Astrocyte of the spinal cord (primary cell): ENCODE measurements at places on chromosomes 11 and 22.

- DNase-seq: no peak
Observed at GRCh38 chr11:130431801-130432200, 3.4 kb upstream of the ADAMTS8 start.

DNA sequence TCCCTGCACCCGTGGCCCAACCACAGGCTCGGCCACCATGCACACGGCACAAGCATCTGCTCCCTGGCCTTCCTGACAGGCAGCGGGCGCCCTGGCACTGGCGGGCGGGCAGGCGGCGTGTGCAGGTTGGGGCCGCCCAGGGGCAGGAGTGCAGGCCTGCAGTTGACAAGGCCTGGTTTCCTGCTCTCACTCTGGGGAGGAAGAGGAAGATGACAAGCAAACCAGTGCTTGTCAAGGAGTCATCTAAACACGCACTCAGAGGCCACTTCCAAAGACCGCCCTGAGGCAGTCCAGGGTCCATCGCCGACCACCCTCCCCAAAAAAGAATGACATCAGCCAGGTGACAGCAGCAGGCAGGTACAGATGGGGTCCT lies 65.3 kb upstream of the LINC01488 start:
- DNase-seq: no peak

DNA sequence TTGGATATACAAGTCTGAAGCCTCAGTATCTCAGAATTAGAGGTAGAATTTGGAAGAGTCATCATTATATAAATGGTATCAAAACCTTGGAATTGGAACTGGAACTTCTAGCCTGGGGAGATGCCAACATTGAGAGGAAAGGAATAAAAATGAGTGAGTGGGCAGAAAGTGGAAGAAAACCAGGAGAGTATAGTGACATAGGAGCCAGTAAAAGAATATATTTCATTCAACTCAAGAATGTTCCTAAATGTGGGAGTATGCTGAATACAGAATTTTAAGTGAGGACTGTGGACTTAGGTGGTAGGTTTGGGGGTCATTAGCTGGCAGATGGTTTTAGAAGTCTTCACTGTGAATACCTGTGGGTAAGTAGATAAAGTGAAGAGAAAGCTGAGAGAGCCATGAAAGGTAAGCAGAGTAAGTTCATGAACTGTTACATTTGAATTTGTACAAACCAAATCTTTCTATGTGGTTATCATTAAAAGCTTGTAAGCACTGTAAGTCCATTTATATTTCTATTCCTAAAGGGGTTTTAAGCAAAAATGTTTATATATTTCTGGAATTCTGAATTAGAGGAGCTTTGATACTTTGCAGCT lies 60.2 kb downstream of the PDHX start:
- DNase-seq: no peak

DNA sequence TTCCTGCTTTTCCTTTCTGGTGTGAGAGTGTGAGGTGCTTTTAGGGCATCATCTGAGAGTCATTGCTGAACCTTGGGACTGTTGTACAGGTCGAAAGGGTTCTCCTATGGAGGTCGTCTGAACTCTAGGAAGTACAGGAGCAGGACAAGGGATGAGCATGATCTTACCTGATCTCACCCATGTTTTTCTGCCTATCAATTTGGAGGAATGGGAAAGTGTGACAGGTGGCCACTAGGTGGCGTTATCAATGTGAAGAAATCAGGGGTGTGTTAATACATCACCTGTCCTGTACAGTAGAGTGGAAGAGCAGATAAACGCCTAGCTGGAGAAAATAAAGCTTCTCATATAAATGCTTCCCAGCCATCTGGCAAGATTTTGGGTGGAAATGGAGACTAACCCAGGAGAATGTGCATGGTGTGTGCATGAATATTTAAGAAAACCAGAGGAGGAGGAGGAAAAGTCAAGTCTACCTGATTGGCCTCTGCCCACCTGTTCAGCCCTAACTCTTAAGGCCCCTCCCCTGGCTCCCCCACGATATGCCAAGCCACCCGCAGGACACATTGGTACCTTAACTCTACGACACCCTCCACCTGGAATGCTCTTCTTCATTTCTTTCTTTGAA lies 72.0 kb upstream of the NARS2 start:
- peak; percentile 49 for DNase-seq

DNA sequence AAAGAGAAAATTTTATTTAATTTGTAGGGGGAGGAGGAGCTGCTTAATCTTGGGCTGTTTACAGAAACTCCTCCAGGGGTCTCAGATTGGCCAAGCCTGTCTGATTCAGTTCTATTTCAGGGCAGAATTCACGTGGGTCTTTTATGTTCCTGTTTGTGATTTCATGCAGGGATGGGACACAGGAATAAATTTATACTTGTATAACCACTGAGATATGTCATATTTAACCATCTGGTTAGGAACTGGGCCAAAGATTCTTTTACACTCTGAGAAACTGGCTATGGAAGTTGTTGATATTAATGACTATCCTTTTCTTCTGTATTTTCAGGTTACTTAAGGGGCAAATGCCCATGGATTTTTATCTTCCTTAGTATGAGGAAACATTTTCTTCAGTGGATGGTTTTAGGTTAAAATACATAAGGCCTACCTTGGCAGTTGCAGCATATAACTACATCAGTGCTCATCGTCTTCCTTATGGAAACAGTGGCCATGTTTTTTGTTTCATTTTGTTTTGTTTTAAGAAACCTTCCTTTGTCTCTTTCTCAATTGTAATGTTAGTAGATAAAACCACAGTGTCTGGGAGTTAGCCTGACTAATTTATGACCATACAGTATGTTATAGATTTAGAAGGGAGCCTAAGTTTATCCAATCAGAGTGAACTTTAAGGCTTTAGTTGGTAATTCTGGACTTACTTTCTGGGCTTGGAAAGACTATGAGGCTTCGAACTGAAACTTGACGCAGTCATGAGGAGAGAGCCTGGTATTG lies 132.4 kb upstream of the ANO3 start:
- DNase-seq: peak; percentile 71

GRCh38 chr22:37464181-37464580 lies 22.0 kb downstream of the MFNG start:
- DNase-seq: no peak

DNA sequence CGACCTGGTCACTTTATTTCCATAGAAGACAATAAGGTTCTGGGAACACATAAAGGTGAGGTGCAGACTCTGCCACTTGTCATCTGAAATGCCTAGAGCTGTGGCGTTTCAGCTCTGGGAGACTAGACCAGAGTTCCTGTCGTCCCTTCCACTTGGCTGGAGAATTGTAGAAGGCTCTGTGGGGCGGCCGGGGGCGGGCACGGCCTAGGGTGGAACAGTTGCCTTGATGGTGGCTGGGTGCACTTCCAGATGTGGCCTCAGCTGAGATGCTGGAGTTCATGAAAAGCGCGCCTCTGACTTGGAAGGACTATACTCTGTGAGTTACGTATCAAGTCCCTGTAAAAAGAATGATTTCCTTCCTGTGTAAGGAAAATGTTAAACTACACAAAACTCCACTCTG lies 16.8 kb downstream of the TRMU start:
- DNase-seq: no peak

DNA sequence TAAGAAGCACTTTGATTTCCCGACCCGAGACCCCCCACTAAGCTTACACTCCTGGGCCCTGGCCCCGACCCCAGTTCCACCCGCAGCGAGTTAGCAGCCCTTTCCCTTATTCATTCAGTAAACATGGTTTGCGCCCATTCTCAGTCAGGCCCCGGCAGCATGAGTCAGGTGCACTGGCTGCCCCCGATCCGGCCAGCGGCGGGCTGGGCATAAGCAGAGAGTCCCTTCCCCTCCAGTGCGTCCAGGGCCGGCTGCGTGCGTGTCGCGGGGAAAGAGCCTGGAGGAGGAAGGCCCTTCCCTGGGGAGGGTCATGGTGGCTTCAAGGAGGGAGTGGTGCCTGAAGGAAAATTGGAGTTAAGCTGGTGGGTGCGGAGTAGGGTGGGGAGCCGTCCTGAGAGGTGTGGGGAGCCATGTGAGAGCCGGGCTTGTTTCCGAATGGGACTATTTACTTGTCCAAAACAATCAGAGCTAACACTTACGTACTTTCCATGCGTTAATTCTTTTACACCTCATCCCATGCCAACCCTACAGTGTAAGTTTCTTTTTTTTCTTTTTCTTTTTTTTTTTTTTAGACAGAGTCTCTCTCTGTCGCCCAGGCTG lies 657 bp downstream of the IGHMBP2 start:
- peak; percentile 33 for DNase-seq

- no peak for DNase-seq
Observed at GRCh38 chr11:107505647-107506225, 48.1 kb upstream of the CWF19L2 start.

GRCh38 chr11:86172894-86173293 lies 71.7 kb upstream of the EED start:
- DNase-seq: peak; percentile 59

- DNase-seq: no peak
Observed at GRCh38 chr22:35517769-35518530, 22.7 kb upstream of the RASD2 start.

GRCh38 chr11:832529-833113 lies at the start of gene CD151:
Gene CD151 (plus strand): TSS chr11:832952. CDS start chr11:836070, 3,118 bp downstream.
- peak; percentile 63 for DNase-seq

GRCh38 chr22:42050641-42051180 lies 19.9 kb downstream of the NAGA start:
- no peak for DNase-seq

GRCh38 chr11:94630221-94630620 lies 63.1 kb downstream of the PIWIL4 start:
- DNase-seq: no peak

- DNase-seq: no peak
Observed at GRCh38 chr11:2192435-2192834, 20.8 kb upstream of the TH start.

DNA sequence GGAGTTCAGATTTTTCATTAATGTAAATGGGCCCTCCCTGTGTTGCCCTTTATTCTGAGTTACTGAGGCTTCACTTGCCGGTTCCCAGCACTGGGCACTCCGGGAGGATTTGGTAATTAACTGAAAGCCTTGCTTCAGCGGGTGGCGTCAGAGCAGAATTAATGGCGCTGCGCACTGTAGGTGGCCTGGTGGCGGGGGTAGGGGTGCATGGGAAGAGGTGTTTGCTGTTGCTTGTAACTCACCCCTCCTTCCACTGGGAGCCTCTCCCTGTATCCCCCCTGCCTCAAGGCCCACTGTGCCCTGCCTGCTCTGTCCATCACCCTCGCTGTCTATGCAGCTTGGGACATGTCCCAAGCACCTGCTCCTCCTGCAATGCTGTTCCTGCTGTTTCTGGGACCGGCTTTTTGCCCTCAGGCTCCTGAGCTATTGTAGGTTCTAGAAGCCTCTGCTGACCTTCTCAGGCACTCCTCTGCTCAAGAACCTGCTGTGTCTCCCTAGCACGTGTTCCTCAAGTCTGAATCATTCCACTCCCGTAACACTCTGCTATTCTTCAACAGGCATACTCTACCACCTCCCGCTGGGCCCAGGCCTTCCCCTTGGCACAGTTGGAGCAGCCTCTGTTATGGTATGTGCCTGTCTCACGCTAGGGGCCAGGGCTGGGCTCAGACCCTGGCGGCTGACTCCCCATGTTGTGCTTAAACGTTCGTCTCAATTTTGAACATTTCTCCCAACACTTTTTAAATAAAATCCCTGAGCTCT lies 24.4 kb downstream of the ARHGAP8 start:
- DNase-seq: no peak

DNA sequence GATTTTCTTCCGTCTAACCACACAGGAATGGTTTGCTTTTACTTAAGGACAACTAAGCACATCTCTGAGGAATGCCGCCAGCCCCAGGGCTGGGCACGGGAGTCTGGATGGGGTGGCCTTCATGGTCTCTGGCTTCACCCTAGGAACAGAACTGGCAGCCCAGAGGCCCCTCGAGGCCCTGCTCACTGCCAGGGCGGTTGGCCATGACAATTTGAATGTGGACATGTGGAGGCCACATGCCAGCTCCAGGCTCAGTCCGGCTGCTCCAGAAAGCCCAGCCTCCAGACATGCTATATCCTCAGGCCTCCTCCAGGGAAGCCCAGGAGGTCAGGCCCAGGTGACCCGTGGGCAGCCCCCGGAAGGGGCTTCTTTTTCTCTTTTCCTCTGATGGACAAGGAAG lies 84.0 kb upstream of the FGF3 start:
- no peak for DNase-seq

GRCh38 chr11:113521737-113522517 lies 46.7 kb upstream of the DRD2 start:
- DNase-seq: no peak

DNA sequence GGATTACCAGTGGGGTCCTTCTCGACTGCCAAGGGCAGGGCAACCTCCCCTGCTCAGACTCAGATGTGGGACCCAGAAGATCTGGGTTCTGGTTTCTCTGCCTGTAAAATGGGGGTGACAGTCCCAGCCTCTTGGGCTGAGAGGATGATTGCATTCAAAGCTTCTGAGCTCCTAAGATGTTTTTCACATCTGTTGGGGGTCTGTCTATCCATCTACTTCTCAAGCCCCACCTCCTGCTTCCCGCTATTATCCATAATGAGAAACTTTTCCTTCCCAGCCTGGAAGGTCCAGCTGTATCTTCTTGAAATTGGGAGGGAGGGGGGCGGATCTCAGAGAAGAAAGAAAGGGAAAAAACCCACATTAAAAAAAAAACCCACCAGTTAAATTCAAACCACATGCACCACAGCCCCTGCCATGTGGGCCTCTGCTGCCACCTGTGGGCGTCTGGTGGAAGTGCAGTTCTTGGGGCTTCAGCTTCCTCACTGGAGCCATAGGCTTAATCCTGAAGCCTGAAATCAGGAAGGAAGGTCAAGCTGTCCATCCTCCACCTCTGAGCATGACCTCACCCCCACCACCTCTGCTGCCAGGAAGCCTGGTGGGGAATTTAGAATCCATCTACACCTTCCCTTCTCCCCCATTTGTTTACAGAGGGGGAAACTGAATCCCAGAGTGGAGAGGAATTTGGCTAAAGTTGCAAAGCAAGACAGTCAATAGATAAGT lies 27.3 kb downstream of the ARHGEF17 start:
- DNase-seq: peak; percentile 84

DNA sequence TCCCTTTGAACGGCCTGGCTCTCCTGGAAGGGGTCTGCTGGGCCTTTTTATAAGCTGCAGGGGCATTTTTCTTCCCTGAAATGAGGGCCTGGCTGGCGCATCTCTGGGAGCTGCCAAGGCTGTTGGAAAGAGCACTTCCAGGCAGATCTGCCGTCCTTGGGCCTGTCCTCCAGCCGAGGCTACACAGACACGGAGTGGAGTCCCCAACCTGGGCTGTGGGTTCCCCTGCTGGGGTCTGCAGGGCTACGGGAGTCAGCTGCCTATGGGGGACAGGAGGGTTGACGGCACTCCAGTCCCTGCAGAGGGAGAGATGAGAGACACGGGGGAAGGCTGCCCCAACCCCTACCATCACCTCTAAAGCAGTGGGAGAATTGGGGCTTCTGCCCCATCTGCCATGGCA lies 606.6 kb downstream of the TBC1D22A start:
- DNase-seq: no peak

DNA sequence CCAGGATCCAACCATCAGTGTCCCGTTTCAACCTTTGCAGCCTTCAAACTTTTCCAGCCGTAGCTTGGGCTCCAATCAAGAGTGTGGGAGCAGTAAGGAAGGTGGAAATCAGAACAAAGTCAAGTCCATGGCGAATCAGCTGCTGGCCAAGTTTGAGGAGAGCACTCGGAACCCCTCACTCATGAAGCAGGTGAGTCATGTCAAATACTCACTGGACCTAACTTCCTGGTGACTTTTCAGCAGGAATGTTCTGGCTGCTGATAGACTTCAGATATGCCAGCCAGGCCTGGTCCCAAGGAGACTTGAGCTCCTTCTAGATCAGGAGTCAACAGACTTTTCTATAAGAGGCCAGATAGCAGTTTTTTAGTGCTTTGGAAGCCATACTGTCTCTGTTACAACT lies 129.0 kb downstream of the MICAL2 start:
- no peak for DNase-seq

GRCh38 chr11:100793525-100793924 lies 106.4 kb downstream of the ARHGAP42 start:
- no peak for DNase-seq

- DNase-seq: no peak
Observed at GRCh38 chr11:93942176-93942575, 79.0 kb upstream of the HEPHL1 start.
